ENCODE measurements at places on chromosomes 6 and 20. TPM values are rescaled to one million over a fixed set of nuclear protein-coding genes. Genes with fewer than 3 reads are reported as not detected.

The GPR6 gene
- not detected for total RNA-seq

The HLA-DOA gene
- 0.09 TPM for total RNA-seq

The MUC22 gene
- total RNA-seq = 0.02 TPM

The MRPL2 gene
- 51.6 TPM for total RNA-seq

The EYS gene
- total RNA-seq = 0.06 TPM
